ENCODE measurements at places on chromosomes 13 and 19.

DNA sequence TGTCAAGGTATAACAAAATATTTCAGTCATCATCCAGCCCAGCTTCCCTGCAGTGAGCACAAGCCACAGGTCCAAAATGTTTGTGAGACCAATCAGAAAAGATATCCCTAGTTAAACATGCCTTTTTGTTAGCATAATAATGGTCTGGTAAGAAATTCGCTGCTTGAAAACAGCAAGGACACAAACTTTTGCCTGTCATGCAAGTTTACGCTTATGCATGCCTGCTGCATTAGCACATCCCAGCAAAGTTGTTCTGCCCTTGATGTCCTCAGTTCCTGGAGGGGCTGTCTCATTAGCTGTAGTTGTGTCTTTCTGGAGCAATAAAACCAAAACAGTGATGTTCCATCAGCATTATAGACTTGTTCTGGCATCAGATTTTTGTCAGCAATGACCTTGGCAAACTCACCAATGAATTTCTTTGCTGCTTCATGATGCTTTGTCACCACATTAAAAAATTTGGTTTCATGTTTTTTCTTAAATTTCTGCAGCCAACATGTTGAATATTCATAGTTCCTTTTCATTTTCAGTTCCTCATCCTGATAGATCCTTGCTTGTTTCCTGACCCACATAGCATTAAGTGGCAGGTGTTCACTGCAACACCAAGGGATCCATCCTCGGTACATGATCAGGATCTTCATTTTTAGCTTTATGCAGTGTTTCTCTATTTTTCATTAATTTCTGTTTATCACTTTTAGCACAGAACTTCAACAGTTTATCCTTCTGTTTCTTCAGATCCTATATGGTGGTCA, 72.0 kb upstream of the GPR183 start:
- DNase-seq: no peak

DNA sequence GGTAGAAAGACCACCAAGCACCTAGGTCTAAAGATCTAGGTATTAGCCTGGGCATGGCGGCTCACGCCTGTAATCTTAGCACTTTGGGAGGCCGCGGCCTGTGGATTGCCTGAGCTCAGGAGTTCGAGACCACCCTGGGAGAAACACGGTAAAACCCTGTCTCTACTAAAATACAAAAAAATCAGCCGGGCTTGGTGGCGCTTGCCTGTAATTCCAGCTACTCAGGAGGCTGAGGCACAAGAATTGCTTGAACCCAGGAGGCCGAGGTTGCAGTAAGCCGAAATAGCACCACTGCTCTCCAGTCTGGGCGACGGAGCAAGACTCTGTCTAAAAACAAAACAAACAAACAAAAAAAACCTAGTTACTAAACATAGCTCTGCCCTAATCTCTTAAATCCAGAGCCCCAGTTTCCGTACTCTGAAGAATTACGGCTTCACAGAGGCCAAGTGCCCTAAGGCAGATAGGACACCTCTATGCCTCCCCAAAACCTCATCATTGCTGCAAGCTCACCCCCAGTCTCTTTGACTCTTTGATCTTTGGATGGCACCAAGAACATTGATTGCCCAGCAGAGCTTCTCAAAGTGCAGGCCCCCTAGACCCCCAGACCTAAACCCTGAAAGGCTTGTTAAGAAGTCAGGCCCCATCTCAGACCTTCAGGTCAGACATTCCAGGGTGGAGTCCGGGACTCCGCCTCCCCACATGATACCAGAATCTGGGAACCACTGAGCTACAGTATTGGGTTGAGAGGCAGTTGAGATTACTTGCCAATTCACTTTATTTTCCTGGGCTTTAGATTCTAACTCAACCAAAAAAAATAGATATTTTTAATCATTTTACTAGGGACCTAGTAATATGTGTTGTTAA, 2.8 kb downstream of the COL4A2 start:
- no peak for DNase-seq

- no peak for DNase-seq
Measured at GRCh38 chr13:99363391-99363790, 56.2 kb upstream of the GPR183 start.

GRCh38 chr13:84479656-84480055, 597.4 kb upstream of the SLITRK1 start:
- DNase-seq: no peak

DNA sequence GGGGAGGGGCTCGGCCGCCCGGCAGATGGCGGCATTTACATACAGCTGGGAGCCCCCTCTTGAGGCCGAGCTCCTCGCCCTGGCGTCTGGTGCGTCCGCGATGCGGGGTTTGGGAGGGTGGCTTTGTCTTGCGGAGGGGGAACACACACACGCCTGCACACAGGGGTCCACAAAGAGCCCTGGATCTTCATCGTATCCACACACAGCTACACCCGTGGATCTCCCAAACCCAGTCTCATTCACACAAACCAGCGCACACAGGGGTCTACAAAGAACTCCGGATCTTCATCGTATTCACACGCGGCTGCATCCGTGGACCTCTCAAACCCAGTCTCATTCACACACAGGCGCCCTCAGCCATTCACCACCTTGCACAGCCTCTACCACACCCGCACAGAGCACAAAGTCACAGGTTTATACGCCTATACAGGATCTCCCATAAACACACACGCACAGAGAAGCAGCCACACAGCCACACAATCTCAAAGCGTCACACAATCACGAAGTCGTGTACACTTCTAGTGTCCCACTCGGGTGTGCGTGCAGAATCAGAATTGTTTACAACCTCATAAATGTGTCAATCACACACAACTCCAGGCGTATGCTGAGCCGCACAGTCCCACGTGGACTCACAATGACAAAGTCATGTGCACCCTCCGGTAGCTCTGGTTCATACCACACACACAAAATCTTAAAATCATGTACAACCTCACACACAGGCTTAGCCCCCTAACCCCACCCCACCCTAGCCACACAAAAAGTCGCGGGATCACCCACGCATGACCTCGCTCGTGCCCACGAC, 550 bp upstream of the DLL3 start:
- DNase-seq: no peak

- peak; percentile 47 for DNase-seq
Measured at GRCh38 chr19:17468302-17469091, 1.8 kb upstream of the SLC27A1 start.

DNA sequence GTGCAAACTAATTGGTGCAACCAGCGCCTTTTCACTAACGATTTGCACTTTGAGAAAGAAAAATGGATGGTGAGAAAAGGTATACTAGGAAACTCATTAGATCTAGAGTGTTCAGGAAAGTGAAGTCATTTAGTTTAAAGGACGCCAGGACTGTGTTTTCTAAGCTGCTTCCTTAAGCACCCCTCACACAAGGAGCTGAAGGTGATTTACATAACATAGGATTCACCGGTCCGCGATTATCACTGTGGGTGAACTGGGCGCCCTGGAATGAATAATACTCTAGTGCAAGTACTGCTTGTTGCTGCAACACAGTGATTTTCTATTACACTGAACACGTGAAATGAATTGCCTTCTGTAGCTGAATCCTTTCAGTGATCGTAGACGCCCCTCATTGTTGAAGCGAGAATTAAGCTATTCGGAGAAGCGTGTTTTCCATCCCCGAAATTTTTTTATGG, 2.6 kb upstream of the MAB21L1 start:
- DNase-seq: no peak

DNA sequence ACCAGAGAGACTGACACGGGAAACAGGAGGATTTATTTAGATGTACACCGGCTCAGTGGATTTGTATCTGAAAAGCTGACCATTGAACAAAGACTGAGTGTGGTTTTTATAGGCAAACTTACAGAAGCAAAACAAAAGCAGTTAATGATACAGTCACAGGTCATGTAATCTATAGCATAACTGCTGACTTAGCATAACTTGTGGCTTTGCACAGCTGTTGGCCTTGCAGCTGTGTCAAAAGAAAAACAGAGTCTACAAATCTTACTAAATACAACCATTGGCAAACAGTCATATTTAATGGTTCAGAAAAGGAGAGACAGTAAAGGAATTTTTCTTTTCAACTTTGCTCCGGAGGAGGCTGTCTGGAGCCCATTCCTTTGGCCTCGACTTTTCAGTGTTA, 2.3 kb upstream of the ILF3 start:
- no peak for DNase-seq

DNA sequence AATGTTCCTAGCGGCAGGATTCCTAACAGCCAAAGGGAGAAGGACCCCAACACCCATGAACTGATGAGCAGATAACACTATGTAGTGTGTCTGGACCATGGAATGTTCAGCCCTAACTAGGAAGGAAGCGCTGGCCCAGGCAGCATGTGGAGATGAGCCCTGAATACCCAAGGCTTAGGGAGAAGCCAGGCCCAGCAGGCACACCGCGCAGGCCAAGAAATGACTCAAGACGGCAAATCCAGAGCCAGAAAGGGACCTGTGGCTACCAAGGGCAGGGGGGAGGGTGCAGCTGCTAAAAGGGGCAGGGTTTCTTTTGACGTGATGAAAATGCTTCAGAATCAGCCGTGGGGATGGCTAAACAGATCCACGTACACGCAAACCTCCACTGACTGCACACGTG, 20.7 kb upstream of the TINCR start:
- no peak for DNase-seq

- DNase-seq: no peak
Measured at GRCh38 chr19:38441657-38442348, 8.3 kb downstream of the RYR1 start.

DNA sequence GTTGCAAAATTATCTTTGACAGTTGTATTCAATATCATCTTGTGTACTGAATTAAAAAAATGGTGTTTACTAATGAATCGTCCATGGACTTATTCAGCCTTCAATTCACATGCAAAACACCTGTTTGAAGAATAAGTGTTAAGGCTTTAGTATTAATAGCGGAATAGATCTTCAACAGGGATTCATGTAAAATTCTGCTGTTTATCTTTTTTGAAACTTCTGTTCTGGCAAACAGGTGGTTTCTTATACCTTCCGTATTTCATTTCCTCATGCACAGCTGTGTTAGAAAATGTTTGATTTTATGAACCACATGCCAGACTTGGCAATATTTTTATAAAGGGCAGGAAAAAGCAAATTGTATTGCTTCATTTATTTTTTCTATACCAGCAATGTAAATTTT, 255.7 kb downstream of the DACH1 start:
- no peak for DNase-seq

GRCh38 chr19:52735734-52736133, 890 bp upstream of the ZNF611 start:
- DNase-seq: no peak

DNA sequence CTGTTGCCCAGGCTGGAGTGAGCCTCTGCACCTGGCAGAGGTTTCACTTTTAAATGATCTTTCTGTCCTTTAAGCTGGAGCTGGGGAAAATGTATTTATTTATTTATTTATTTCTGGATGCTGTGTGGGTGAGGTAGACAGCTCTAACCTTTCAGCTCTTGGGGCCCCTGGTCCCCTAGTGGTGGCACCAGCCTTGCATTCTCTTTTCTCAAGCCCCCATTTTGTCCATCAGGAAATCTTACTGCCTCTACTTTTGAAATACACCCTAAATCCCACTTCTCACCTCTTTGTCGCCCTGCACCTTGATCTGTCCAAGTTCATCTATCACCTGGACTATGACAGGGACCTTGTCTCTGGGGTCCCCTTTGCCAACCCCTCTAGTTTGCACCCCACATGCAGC, 2.1 kb upstream of the B9D2 start:
- DNase-seq: no peak

DNA sequence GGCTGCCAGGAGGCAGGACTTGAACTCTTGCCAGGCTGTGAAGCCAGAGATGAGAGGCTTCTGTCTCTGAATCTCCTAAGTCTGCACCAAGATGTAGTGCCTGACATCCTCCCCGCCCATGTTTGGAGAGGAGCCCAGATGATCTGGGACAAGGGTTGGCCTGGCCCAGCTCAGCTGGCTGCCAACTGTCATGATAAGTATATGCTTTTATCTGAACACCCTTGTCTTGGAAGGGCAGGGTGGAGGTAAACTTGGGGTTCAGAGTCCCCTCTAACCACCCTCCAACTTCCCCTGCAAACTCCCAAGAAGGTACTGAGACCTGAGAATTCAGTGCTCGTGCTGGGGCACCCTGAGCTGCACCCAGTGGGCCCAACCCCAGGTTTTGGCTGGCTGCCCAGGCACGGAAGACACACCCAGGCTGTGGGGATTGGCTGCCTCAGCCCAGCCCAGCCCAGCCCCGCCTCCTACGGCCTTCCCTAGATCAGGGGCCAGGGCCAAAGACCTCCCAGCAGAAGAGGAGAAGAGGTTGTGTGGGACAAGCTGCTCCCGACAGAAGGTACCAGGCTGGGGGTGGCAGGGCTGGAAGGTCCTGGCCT, at the start of gene CYP4F12:
TSS of gene CYP4F12 (plus strand) at position 508 of the 596 bp plus-strand sequence. CDS start 443 bp downstream, outside the sequence.
- DNase-seq: no peak

GRCh38 chr13:95641291-95642027, 3.0 kb downstream of the DZIP1 start:
- DNase-seq: peak; percentile 5

GRCh38 chr19:632579-633067, 714 bp downstream of the POLRMT start:
- DNase-seq: peak; percentile 59

GRCh38 chr13:77028202-77028601, 1.2 kb upstream of the FBXL3 start:
- no peak for DNase-seq

DNA sequence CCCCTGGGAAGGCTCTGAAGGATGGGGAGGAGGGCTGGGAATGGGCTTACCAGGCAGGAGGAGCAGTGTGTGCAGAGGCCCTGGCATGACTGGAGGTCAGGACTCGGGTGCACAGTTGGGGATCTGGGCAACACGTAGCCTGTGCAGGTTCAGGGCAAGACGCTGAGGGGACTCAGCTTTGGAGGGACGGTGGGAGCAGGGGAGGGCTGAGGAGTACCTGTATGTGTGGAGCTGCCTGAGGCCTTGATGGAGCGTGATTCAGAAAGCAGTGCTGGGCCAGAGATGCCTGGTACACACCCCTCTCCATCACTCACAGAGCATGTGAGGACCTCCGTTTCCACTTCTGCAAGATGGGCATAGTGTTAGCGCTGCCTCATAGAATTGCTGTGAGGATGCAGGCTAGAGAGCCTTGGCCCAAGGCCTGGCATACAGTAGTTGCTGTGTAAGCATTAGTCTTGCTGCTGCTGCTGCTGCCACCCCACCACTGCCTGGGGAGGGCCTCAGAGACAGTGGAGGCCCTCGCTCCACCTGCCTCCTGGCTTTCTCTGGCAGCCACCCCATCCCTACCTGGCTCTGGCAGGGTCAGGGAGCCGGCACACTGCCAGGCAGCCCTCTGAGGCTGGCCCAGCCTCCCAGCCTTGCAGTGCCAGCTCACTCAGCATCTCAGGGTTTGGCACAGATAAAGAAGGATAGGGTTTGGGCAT, 2.4 kb downstream of the PAK4 start:
- DNase-seq: no peak

Measured in AG08395 (cell line).